ENCODE measurements at places on chromosomes 5 and 9.
A peak's percentile ranks its signal among the peaks of the same experiment; 100 is the strongest.

DNA sequence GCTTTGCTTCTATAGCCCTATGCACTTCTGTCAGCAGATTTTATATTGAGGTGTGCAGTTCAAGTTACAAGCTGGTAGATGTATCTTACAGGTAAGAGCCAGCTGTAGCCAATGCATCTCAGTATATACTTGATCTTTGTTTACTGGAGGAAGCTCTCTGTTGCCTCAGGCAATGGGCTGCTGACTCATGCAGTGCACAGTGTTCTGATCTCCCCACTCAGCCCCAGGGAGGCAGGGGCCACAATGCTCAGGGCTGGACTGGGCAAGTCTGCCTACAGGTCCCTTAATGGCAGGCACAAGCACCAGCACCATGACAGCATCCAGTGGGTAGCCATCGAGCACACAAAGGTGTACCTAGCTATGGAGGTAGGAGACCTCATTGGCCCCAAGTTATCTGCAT lies 178.8 kb upstream of the CDH10 start:
- no peak for DNase-seq

DNA sequence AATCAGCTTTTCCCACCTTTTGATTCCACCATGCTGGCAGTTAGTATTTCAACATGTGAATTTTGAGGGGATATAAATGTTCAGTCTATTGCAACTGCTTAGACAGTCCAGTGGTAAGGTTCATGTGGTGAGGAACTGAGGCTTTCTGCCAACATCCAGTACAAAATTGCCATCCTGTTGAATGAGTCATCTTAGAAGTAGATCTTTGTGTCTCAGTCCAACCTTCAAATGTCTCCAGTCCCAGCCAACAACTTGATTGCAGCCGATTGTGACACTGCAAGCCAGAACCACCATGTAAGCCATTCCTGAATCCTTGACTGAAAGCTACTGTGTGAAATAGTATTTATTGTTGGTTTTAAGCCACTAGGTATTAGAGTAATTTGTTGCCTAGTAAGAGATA lies 331.5 kb upstream of the GRIN3A start:
- no peak for DNase-seq

DNA sequence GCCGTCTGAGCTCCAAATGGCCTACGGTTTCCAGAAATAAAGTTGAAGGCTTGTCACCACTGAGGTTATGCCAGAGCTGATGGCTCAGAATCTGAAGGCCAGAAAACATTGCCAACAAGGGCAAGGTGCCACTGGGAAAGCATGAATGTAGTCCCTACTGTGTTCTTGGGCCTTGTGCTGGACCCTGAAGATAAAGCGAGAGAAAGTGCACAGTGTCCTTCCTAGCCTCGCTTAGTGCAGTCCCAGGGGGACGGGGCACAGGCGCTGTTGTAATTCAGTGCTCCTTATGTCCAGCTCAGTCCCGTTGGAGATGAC lies 84.5 kb downstream of the NDFIP1 start:
- DNase-seq = no peak

- DNase-seq = peak; percentile 49
Measured at GRCh38 chr9:107174441-107174840, 108.6 kb upstream of the RAD23B start.

DNA sequence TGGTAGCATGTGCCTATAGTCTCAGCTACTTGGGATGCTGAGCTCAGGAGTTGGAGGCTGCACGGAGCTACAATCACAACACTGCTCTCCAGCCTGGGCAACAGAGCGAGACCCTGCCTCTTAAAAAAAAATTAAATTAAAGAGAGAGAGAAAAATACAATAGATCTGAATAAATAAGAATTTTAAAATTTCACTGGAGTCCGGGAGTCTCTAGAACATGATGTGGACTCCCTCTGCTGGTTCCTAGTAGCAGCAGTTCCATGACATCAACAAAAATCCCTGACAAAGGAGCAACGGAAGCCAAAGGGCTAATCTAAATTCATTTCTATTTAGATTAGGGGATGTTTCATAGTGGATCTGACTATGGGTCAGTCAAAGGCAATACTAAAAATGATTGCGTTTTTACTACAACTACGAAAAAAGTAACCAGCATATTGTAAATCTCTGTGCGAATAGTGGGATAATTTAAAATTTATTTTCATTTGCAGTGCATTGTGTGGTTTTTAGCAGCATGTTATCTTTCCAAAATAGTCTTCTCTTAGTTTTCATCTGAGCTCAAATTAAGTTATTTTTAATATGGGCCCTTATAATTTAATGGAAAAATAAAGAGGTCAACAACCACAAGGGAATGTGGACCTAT lies 6.7 kb downstream of the INIP start:
- peak; percentile 50 for DNase-seq

DNA sequence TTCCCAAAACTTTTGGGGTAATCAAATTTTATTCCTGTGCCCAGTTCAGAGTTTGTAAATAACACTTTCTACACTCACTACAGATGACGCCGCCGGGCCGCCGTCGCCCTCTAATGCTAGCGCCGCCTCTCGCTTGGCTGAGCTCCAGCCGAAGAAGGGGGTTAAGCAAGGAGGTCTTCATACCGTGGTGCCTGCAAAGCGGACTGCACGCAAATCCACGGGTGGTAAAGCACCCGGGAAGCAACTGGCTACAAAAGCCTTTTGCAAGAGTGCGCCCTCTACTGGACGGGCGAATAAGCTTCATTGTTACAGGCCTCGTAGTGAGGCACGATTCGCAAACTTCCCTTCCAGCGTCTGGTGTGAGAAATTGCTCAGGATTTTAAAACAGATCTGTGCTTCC lies 280.4 kb downstream of the MEF2C start:
- DNase-seq = no peak

DNA sequence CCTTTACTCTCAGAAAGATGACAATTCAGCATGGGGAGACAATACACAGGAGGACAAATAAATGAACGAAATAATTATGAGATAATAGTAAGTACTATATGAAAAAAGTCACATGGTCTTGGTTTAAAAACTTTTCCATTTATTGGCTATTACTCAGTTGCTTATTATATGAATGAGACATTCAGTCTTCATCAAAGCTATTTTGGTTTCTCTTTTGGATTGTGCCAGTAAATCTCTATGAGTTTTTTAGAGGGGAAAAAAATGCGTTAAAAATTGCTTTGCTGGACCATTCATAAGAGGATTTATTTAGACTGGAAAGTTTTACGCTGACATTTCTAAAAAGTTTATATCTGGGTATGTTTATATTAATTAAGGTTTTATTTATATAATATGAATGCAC lies 137.7 kb downstream of the AOPEP start:
- no peak for DNase-seq

DNA sequence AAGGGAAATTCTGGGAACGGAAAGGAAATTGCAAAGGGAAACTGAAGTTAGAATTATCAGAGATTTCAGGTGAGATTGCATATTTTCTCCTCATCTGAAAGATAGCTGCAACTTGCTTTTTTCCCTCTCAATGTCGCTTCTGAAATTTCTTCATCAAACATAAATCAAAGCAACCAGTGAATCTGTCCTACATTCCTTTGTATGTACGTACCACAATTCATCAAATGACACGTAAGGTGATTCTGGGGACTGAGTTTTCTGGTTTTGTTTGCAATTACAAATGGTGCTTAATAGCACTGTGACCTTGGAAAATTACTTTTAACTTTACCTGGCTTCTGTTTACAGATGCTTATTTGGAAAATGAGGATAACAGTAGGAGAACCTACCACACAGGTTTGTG lies 21.9 kb upstream of the CNOT6 start:
- no peak for DNase-seq

Data from AG10803 (cell line).